Activated T-cell treated with anti-CD3 and anti-CD28 coated beads for 48 hours (primary cell): ENCODE measurements at places on chromosomes 4 and X.

DNA sequence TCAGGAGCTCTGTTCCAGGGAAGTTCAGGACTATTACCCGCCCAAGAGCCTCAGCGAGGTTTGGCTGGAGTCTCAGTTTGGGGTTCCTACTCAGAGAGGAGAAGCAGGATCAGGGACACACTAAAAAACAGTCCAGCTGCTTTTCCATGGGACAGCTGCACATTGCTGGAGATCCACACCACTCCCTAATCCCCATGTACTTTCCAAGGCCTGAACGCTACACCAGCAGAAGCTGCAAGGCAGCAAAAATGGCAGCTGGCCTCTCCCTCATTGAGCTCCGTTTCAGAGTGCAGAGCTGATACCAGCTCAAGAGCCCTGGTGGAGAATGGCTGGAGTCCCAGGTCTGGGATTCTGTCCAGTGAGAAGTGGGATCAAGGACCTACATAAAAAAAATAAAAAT is 551.2 kb upstream of the PABPC5 start:
- no peak for DNase-seq

DNA sequence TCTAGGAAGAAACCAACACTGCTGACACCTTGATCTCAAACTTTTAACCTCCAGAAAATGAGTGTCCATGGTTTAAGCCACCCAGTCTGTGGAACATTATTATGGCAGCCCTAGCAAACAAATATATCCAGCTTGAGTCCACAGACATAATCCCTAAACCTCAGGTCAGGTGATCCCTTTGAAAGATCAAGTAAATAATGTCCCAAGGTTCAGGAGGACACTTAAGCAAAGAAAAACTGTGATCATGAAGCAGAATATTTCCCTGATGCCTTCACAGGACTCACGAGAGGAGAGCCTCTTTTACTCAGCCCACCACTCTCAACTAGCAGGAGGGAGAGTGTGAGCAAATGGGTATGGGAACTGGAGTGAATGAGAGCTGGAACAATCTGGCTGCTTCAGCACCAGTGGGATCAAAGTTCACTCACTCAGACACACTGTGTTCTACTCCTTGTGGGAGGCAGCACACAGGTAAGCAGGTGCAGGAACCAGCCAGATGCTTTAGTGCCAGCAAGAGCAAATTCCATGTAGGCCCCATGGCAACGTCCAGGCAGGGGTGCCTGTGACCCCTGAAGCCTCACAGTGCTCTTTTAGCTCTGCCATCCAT is 608.4 kb downstream of the RAB28 start:
- no peak for DNase-seq

DNA sequence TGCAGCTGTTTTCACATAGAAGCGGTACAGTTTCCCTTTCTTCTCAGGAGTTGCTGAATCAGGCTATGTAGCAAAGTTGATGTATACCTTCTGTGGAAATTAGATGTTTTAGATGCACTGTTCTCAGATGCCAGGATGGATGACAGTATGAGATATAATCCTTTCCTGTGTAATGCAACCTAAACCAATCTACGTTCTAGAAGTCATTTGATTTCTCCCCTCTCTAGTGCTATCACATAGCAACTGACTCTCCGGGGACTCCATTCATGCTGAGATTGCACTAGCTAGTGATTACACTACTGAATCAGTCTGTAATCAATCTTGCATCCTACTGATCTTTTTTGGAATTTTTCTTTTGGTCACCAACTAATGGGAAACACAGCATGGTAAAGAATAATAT is 1881.7 kb downstream of the PCDH7 start:
- no peak for DNase-seq

DNA sequence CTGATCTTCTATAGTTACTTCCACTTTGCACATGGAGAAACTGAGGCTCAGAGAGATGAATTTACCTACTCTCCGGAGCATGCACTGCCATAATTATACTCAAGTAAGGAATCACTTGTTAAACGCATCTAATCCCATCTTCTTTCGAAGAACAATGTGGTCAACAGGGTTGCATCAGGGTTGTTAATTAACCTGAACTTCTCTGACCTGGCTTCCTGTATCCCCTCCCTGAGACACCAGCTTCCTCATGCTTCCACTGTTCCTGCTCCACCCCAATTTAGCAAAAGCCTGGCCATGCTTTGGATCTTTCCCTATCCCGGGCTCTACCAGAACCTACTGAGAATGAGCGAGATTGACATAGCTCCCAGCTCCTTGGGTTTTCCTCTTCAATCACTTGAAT is 136.7 kb downstream of the SMIM20 start:
- DNase-seq = no peak

- DNase-seq = no peak
These were observed 37.7 kb downstream of the ANTXR2 start for GRCh38 chr4:80035336-80035735.
